Hindlimb muscle (tissue), 1 donor: ENCODE measurements at places on chromosomes 3 and 15. TPM values are rescaled to one million over a fixed set of nuclear protein-coding genes. Genes with fewer than 3 reads are reported as not detected.

The BOC gene
- polyA plus RNA-seq, result 55.3 TPM

The GRAMD1C gene
- 1.7 TPM for polyA plus RNA-seq

The PCSK6 gene
- 9.8 TPM for polyA plus RNA-seq

The MST1R gene
- 4.4 TPM for polyA plus RNA-seq

The TRIM59 gene
- 8.3 TPM for polyA plus RNA-seq

The CFAP100 gene
- polyA plus RNA-seq, result 0.58 TPM
